ENCODE measurements at places on chromosomes 7 and 10. TPM values are rescaled to one million over a fixed set of nuclear protein-coding genes. Genes with fewer than 3 reads are reported as not detected.

GRM3 gene
- not detected for total RNA-seq

HGF gene
- not detected for total RNA-seq

DNA sequence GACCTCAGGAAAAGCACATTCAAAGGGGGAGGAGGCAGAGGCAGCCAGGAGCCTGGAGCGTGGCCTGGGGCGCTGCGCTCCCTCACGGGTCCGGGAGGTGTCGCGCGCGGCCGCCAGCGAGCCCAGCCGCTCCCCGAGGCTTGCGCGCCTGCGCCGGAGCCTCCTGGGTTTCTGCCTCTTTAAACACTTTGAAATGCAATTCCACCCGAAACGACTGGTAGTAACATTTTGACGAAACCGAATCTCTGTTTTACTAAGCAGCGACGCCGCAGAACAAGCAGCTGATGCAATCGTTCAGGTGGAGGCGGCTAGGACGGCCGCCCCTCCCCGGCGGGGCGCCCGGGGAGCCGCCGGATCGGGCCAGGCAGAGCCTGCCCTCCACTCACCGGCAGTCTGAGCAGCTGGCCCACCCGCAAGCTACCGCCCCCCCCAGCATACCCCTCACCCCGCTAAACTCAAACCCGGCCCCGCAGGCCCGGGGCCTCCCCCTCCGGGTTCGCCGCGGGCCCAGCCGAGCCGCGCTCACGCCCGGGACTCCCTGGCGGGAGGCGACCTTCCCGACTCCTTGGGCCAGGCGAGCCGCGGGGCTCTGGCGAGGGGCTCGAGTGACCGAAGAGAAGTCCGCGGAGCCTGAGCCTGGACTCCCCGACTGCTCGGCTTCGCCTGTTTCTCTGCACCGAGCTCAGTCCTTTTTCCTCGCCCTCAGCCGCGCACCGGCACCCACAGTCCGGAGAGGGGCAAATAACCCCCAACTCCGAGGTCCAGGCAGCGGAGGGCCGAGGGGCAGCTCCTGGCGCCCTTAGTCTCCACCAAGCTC is 3.2 kb downstream of the MKX start:
- H3K27ac ChIP-seq: peak overlapping the region; percentile 46
- peaks cover 43% of the 10 kb centered on the region for H3K4me1 ChIP-seq
- H3K36me3 ChIP-seq: peaks cover 2% of the 10 kb centered on the region
- peak overlapping the region; percentile 59 for H3K4me3 ChIP-seq

DNA sequence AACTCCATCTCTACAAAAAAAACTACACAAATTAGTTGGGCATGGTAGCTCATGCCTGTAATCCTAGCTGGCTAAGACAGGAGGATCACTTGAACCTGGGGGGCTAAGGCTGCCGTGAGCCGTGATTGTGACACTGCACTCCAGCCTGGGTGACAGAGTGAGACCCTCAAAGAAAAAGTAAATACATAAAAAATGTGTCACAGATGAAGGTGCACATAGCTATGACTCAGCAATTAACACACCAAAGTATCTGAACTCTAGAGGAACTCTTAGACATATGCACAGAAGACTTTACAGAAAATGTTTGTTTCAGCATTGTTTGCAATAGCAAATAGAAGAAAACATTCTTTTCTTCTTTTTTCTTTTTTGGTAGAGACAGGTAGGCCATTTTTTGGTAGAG is 8.3 kb downstream of the C10orf62 start:
- H3K4me1 ChIP-seq: no peaks in the 10 kb centered on the region
- no peak overlapping the region for H3K27ac ChIP-seq
- no peak overlapping the region for H3K4me3 ChIP-seq
- H3K27me3 ChIP-seq: peaks cover 3% of the 10 kb centered on the region
- no peaks in the 10 kb centered on the region for H3K36me3 ChIP-seq
- DNase-seq: no peak

GRCh38 chr10:28201410-28202400 is 101.2 kb downstream of the MPP7 start:
- DNase-seq: no peak
- H3K36me3 ChIP-seq: no peaks in the 10 kb centered on the region
- H3K27ac ChIP-seq: no peak overlapping the region
- no peaks in the 10 kb centered on the region for H3K4me1 ChIP-seq
- H3K4me3 ChIP-seq: no peak overlapping the region

- H3K4me3 ChIP-seq: no peak overlapping the region
- no peaks in the 10 kb centered on the region for H3K4me1 ChIP-seq
- no peaks in the 10 kb centered on the region for H3K27me3 ChIP-seq
- no peak overlapping the region for H3K27ac ChIP-seq
- DNase-seq: no peak
- no peaks in the 10 kb centered on the region for H3K36me3 ChIP-seq
These were observed 239.2 kb upstream of the ZMIZ1 start for GRCh38 chr10:78829565-78829964.

SYNPO2L gene
- 0.05 TPM for total RNA-seq

GRCh38 chr10:14309593-14309992 is 21.1 kb downstream of the FRMD4A start:
- no peaks in the 10 kb centered on the region for H3K36me3 ChIP-seq
- no peak overlapping the region for H3K4me3 ChIP-seq
- DNase-seq: no peak
- H3K27ac ChIP-seq: no peak overlapping the region

CTBP2 gene
- total RNA-seq: 0.40 TPM

- peaks cover 10% of the 10 kb centered on the region for H3K36me3 ChIP-seq
- no peak for DNase-seq
- peak overlapping the region; percentile 88 for H3K4me3 ChIP-seq
- H3K27ac ChIP-seq: peak overlapping the region; percentile 49
- peaks cover 26% of the 10 kb centered on the region for H3K4me1 ChIP-seq
- H3K27me3 ChIP-seq: peaks cover 16% of the 10 kb centered on the region
These were observed 650 bp downstream of the UBE2D1 start for GRCh38 chr10:58335306-58336005.

RADIL gene
- total RNA-seq: 0.50 TPM

PLXDC2 gene
- total RNA-seq: not detected

- H3K4me1 ChIP-seq: no peaks in the 10 kb centered on the region
- H3K27me3 ChIP-seq: peaks cover 4% of the 10 kb centered on the region
- H3K36me3 ChIP-seq: no peaks in the 10 kb centered on the region
- DNase-seq: no peak
- H3K4me3 ChIP-seq: no peak overlapping the region
- no peak overlapping the region for H3K27ac ChIP-seq
These were observed 112.5 kb downstream of the GRID1 start for GRCh38 chr10:86254081-86254480.

PALD1 gene
- total RNA-seq: 6.2 TPM

TMEM184A gene
- total RNA-seq: not detected

GRCh38 chr7:2259480-2259879 is 17.5 kb downstream of the NUDT1 start:
- DNase-seq: no peak
- H3K27me3 ChIP-seq: no peaks in the 10 kb centered on the region
- peaks cover 16% of the 10 kb centered on the region for H3K36me3 ChIP-seq
- peak overlapping the region; percentile 21 for H3K27ac ChIP-seq

DNA sequence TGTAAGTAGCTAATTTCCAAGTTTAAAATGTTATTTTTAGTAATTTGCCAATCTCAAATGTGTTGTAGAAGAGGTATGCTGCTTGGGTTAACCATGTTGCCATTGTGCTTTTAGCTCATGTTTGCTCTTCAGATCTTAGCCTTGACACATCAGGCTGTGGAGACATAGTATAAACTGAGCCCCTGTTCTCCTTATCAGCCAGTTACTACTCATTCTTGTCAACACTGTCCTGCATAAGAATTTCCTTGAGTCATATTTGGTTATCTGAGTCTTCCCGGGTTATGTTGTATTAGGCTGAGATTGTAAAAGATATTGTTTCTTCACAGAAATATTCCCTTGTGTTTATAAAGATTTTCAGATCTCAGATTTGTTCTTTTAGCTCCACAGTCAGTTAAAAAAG is 4.1 kb downstream of the SSBP1 start:
- peaks cover 27% of the 10 kb centered on the region for H3K4me1 ChIP-seq
- no peak overlapping the region for H3K27ac ChIP-seq
- H3K36me3 ChIP-seq: peaks cover 63% of the 10 kb centered on the region
- DNase-seq: no peak

- H3K27ac ChIP-seq: no peak overlapping the region
- DNase-seq: no peak
- no peak overlapping the region for H3K4me3 ChIP-seq
These were observed 152.2 kb downstream of the CRPPA start for GRCh38 chr7:16268821-16269768.

STK32C gene
- total RNA-seq: 19.1 TPM

DNA sequence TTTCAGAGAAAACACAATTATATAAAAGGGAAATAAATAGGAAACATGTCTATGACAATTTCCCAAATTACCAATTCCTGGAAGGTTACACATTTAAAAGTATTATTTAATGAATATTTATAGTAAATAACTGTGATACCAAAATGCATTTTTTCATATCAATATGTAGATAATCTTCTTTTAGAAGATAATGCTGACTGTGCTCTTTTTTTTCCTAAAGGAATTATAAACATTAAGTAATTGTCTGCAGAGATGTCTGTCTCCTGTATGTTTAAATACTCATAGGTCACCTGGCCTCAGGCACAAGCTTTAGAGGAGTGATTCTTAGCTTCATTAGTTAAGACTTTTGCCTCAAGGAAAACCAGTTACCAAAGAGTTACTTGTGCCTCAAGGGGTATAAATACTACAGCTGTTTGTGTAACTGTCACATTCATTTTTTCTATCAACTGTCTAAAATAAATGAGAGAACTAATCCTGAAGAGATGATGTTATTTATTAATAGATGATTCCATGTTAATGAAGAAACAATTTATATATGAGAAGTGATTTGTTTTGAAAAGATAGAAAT is 77.1 kb downstream of the DNAJC1 start:
- H3K4me1 ChIP-seq: no peaks in the 10 kb centered on the region
- no peak overlapping the region for H3K4me3 ChIP-seq
- no peak for DNase-seq
- no peak overlapping the region for H3K27ac ChIP-seq
- H3K27me3 ChIP-seq: no peaks in the 10 kb centered on the region
- H3K36me3 ChIP-seq: no peaks in the 10 kb centered on the region

- no peaks in the 10 kb centered on the region for H3K36me3 ChIP-seq
- no peaks in the 10 kb centered on the region for H3K27me3 ChIP-seq
- H3K4me3 ChIP-seq: no peak overlapping the region
- DNase-seq: no peak
These were observed 130.0 kb downstream of the THSD7A start for GRCh38 chr7:11701829-11702560.

CLDN4 gene
- total RNA-seq: 0.16 TPM

GRCh38 chr7:55350281-55350680 is 14.9 kb upstream of the LANCL2 start:
- no peak overlapping the region for H3K27ac ChIP-seq
- no peak overlapping the region for H3K4me3 ChIP-seq
- no peaks in the 10 kb centered on the region for H3K36me3 ChIP-seq
- H3K4me1 ChIP-seq: no peaks in the 10 kb centered on the region
- H3K27me3 ChIP-seq: peaks cover 7% of the 10 kb centered on the region

DNA sequence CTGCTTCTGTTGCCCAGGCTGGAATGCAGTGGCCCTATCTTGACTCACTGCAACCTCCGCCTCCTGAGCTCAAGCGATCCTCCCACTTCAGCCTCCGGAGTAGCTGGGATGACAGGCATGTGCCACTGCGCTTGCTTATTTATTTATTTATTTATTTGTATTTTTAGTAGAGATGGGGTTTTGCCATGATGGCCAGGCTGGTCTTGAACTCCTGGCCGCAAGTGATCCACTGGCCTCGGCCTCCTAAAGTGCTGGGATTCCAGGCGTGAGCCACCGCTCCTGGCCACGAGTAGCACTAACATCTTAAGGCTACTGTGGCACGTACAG is 70.9 kb downstream of the CARD11 start:
- DNase-seq: no peak

GPR37 gene
- total RNA-seq: not detected

PPP1R3C gene
- not detected for total RNA-seq

- H3K4me3 ChIP-seq: peak overlapping the region; percentile 72
- peaks cover 58% of the 10 kb centered on the region for H3K4me1 ChIP-seq
- H3K27ac ChIP-seq: peak overlapping the region; percentile 88
These were observed 3.6 kb upstream of the MTPN start for GRCh38 chr7:135980665-135981180.

DNA sequence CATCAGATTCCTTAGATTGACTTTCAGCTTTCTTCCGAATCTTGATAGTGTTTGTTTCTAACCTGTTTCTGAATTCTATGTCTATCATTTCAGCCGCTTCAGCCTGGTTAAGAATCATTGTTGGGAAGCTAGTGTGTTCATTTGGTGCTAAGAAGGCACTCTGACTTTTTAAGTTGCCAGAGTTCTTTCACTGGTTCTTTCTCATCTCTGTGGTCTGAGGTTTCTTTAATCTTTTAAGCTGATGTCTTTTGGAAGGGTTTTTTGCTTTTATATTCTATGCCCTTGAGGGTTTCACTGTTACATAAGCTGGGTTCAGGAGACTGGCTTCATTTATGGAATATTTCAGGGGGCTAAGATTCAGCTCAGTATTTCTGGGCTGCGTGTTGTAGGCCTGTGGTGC is 104.5 kb upstream of the PRSS58 start:
- peaks cover 30% of the 10 kb centered on the region for H3K27me3 ChIP-seq
- no peak overlapping the region for H3K4me3 ChIP-seq
- H3K36me3 ChIP-seq: no peaks in the 10 kb centered on the region
- H3K27ac ChIP-seq: no peak overlapping the region
- no peak for DNase-seq
- peaks cover 19% of the 10 kb centered on the region for H3K4me1 ChIP-seq

DNA sequence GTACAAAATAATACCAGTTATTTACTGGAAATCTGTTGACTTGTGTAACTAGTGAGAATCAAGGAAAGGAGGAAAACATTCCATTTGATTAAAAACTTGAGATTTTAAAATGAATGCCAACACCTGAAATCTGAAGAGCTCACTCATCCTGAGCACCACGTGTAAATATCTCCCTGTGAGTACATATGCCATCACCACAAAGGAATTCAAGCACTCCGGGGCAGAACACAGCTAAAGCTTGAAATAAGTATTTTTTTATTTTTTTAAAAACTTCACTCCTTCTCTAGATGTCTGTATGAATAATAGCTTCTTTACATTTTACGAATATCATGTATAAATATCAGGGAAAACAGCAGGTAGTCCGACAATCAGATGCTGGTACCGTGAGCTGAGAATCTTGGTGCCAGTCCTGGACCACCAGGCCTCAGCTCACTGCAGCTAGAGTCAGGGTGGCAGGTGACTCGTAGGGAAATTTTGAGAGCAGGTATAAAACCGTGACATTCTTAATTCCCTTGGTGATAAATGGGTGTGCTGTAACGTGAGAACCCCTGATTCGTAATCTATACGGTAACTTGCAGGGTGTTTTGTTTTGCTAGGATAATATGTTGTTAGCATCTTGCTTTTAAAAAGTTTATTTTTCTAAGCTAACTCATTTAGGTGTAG is 12.7 kb downstream of the LMTK2 start:
- DNase-seq: no peak
- peaks cover 2% of the 10 kb centered on the region for H3K27me3 ChIP-seq
- H3K27ac ChIP-seq: no peak overlapping the region
- no peaks in the 10 kb centered on the region for H3K36me3 ChIP-seq
- H3K4me1 ChIP-seq: no peaks in the 10 kb centered on the region

LRRC18 gene
- not detected for total RNA-seq

LRRTM3 gene
- total RNA-seq: not detected

Measured in activated CD8-positive, alpha-beta T cell treated with anti-CD3 and anti-CD28 coated beads, Interleukin-2, amount 10 ng/mL, durations not matched to agents 7 days and 5 days (primary cell).